ENCODE measurements at places on chromosomes 4 and X. TPM values are rescaled to one million over a fixed set of nuclear protein-coding genes. Genes with fewer than 3 reads are reported as not detected.

Gene ENPEP
- total RNA-seq = 2.3 TPM

Gene PPID
- 21.5 TPM for total RNA-seq

Gene ATP1B4
- total RNA-seq = not detected

Gene FGFBP1
- total RNA-seq = 2.3 TPM

Gene MAML3
- 14.1 TPM for total RNA-seq

Gene TNIP3
- not detected for total RNA-seq

Gene GRSF1
- 69.2 TPM for total RNA-seq

- peak; percentile 61 for DNase-seq
These were observed 281.1 kb downstream of the SLC7A11 start for GRCh38 chr4:137961051-137961438.

DNA sequence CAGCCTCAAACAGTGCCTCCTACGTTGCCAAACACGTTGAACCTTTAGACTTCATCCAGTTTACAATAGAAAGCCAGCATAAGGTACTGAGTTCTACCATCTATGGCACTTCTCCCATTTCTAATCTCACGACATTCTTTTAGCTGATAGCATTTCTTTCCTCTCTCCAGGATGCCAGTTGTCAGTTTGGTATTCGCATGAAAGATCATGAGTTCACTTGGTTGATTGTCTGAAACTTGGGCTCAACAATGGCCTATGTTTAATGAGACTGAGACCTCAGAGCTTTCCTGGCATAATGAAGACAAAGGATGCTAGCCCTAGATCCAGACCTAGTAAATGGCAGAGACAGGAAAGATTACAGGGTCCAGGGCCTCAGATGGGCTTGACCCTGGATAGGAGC, 69.2 kb upstream of the SPRY1 start:
- no peak for DNase-seq

DNA sequence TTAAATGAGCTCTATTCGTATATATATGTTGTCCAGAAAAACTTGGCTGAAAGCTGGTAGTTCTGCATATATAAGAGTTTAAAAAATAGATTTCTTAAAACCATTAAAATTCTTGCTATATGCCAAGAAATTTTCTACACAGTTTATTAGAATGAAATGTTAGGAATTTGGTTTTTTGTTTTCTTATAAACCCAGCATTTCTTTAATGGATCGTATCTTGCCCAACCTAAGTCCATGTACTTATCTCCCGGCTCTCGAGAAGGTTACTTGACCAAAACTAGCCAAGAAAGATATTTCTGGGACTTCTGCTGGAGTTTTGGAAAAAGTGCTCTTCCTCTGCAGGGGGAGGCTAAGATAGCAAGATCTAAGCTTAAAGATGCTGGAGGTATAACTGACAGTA, 4.7 kb upstream of the ASB5 start:
- DNase-seq = no peak

GRCh38 chr4:184983672-184984356, 34.5 kb upstream of the HELT start:
- peak; percentile 72 for DNase-seq

- DNase-seq = no peak
These were observed 114.6 kb downstream of the TBCK start for GRCh38 chr4:106201373-106201772.

GRCh38 chr4:101321481-101322042, 25.8 kb downstream of the PPP3CA start:
- no peak for DNase-seq

GRCh38 chr4:99054428-99054994, 34.1 kb downstream of the ADH5 start:
- no peak for DNase-seq

DNA sequence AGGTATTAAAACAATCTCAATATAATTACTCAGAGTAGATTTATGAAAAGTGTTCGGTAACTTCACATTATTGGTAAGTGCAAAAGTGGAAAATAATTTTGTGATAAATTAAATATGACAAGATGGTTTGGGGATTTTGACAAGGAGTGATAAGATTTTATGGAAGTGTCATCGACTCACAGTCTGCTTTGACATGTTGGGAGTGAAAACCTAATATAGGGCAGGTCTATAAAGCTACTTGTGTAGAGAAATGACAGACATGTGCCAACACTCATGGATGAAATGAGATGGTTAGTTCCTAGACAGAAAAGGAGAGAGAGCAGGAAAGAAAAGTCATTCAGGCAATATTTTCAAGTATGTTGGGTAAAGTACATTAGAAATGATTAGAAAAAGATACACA, 456.8 kb downstream of the TRAM1L1 start:
- DNase-seq = no peak

GRCh38 chrX:120302434-120302833, 8.8 kb downstream of the TMEM255A start:
- peak; percentile 29 for DNase-seq

DNA sequence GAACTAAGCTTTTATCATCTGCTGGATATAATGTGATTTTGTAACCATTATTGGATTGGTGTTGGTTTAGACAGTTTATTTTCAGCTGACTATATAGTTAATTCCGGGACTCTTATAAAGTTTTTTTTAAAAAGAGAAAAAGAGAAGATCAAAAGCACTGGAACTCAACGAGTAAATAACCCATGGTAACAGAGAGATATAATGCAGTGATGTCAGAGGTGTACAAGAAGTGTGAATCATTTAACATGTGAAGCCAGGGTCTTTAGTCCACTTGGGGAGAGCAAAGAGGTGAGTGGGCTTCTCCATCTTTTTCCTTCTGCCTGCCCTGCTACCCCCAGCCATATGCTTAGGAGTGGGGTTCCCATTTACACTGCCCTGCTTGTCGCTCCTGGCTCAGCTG, 3.2 kb downstream of the TMEM165 start:
- no peak for DNase-seq

DNA sequence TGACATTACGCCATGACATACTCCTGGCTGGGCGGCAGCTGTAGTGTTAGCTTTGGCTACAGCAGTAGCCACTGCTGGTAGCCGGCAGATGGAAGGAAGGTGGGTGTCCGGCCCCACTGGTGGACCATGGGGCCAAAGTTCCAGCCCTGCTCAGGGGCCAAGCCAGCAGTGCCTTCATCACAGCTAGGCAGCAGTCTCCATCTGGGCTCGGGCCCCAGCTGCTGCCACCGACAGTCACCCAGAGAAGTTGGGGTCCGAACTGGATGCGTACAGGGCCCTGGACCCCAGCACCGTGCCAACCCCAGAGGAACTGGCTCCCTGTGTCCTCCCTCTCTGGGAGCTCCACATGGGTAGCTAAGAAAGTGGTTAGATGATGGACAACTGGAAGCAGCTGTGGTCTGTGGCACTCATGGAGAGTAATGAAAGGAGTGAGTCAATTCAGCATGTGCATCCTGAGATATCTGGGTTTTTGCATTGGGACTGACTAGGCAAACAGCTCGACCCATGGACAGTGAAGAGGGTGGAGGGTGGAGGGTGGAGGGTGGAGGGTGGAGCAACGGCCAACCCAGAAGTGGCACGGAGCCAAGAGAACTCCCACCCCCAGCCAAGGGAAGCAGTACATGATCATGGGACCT, 366.6 kb upstream of the GRIA3 start:
- no peak for DNase-seq

- no peak for DNase-seq
These were observed 83.3 kb upstream of the HELT start for GRCh38 chr4:184934961-184935360.
